ENCODE measurements at places on chromosomes 3 and 15.
A peak's percentile ranks its signal among the peaks of the same experiment; 100 is the strongest.

- no peak for DNase-seq
Observed at GRCh38 chr3:172154768-172155664, 115.6 kb downstream of the FNDC3B start.

DNA sequence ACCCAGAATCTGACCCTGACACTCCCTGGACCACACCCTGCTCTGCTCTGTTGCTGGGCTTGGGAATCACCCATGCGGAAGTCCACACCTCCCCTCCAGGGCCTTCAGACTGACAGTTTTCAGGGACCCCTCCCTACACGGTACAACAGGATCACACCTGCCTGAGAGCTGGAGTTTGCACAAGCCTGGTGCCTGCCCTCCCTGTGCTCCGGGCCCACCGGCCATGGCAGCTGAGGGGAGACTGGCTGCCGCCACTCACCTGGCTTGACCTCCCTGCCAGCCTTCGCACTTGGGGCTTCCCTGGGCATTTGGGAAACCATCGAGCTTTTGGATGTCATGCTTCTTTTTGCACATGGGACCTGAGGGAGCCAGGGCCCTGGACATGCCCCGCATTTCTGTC, 95.9 kb upstream of the ANKRD34C start:
- no peak for DNase-seq

- DNase-seq: no peak
Observed at GRCh38 chr3:28672406-28672805, 323.8 kb upstream of the AZI2 start.

DNA sequence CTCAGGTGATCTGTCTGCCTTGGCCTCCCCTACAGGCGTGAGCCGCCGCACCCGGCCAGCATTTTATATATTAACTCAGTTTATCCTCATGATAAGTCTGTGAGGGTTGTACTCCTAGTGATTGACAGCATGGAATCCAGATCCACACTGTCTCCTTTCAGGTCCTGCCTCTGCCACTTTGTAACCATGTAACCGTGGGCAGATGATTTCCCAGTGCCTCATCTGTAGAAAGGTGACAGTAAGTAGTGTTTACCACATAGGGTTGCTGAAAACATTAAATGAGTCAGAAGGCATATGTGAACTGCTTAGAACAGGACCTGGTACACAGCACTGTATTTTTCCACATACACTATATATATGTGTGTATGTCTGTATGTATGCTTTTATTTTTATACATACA, 2.4 kb downstream of the FYTTD1 start:
- DNase-seq: no peak

DNA sequence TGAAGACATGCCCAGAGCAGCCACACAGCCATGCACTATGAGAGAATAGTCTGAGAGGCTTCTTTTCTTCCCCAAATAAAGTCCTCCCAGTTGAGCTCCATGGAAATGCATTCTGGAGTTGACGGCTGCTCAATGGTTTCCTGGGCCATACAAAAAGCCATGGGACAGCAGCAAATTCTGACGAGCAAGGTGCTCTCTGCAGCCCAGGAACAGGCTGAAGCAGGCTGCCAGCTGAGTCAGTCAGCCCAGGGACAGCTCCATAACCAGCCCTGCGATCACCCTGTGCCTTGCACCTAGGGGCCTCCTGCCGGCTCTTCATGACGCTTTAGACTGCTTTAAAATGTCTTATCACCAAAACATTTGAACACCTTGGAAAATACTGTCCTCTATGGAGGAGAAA, 256.3 kb upstream of the CHRNA7 start:
- no peak for DNase-seq

DNA sequence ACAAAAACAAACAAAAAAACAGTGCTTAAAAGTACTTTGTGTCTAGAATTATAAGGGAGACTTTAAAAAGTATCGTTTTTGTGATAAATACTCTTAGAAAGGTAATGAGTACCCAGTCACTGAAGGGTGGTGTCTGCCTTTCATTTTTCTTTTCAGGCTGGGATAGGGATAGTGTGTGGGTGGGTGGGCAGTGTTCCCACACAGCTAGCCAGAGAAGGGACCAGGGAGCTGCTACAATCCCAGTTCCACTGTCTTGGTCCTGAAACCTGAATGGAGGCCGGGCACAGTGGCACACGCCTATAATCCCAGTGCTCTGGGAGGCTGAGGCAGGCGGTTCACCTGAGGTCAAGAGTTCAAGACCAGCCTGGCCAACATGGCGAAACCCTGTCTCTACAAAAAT, 2.1 kb downstream of the GK5 start:
- DNase-seq: no peak

DNA sequence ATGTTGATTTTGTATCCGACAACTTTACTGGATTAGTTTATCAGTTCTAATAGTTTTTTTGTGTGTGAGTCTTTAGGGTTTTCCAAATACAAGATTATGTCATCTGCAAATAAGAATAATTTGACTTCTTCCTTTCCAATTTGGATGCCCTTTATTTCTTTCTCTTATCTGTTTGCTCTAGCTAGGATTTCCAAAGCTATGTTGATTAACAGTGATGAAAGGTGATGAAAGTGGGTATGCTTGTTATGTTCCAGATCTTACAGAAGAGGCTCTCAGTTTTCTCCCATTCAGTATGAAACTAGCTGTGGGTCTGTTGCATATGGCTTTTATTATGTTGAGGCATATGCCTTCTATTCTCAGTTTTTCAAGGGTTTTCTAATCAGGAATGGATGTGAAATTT, 56.4 kb upstream of the CHRNB4 start:
- no peak for DNase-seq

DNA sequence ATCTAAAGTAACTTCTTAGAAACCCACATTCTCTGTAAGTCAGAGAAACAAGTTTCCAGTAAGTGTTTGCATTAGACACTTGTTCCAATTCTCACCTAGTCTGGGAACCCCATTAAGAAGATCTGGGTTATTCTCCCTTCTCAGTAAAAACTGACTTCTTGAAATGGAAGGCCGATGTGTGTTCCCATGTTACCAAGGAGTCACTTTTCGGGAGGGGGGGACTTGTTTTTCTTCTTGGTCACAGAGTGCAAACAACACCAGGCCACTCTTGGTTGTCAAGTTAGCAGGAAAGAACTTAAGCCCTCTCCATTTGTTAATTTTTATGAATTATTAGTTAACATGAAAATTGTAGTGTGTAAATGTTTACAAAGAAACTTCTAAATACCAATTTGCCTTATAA, 55.6 kb downstream of the ITPR1 start:
- DNase-seq: no peak

GRCh38 chr3:138296639-138297038, 33.0 kb downstream of the NME9 start:
- DNase-seq: no peak

DNA sequence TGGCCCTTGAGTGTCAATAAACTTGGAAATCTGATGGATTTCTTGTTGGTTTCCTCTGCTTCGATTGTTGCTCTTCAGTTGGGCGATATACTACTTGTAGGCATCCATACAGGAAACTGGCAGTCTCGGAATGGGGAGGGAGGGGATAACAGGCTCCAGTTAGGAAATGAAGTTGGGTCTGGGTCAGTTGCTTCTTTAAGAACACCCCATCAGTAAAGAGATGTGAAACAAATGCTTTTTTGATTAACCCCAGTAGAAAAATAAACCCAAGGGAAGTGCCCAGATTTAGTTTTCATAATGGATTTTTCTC, 681 bp downstream of the CHMP2B start:
- DNase-seq: no peak

DNA sequence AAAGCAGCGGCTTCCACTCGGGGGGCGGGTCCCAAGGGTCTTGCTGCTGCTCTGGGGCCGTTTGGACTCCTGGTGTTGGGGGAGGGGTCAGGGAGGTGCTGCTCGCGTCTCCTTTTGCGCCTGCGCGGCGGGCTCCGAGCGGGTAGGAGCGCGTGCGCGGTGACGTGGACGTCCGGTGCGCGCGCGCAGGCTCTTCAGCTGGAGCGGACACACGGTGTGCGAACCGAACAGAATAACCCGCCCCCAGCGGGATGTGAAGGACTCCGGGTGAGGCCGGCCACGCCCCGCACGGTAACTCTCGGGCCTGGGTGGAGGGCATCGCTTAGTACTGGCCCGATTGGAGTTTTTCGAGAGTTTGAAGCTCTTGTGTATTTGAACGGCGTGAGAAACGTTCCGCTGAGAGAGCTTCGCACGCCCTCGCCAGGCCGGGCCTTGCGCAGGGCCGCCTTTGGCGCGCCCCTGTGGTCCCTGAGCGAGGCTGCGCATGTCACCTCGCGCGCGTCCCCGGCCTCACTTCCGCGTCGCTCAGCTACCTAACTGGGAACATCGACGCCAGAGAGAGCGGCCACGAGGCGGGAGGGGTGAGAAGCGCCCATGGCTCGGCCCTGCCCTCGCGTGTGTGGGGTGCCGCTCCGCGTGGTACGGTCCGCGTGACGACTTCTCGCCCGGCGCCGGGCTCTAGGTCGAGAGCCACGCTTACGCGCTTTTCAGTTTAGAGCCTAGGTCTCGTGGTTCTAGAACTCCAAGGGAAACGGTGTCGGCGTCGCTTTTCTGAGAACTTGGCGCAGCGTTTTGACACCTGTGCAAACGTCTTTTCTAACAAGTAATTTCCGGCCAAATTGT, at the start of gene MGA:
MGA (plus strand) TSS at position 171 of the 843 bp plus-strand sequence.
- peak; percentile 73 for DNase-seq

DNA sequence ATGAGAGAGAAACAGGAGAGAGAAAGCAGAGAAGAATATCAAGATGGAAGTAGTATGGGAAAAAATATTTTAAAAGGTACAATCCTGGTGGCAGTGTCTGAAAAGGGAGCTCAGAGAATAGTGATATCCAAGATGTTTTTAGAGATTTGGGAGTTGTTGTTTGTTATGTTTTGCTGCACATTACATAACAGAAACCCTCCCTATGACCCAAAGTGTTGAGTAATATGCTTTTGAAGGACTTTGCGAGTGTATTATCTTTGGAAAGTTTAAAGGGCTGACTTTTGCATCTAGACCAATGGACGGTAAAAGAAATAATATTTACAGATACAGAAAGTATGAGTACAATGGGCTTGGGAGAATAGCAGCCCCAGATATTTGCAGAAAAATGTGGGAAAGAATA, 759.7 kb downstream of the NTRK3 start:
- no peak for DNase-seq

GRCh38 chr15:57589754-57590153, 1.9 kb upstream of the MYZAP start:
- no peak for DNase-seq

DNA sequence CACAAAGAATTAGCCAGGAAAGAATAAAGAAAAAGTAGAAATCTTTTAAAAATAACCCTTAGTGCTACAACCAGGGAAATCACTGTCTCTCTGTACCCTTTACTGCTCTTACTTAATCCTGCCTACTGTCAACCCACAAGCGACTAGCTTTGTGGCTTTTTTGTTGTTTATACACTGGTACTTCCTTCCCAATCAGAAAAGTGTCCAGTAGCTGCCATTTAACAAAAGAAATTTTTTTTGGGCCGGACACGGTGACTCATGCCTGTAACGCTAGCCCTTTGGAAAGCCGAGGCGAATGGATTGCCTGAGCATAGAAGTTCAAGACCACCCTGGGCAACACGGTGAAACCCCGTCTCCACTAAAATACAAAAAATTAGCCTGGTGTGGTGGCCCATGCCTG, 13.8 kb upstream of the FAM219B start:
- DNase-seq: no peak

DNA sequence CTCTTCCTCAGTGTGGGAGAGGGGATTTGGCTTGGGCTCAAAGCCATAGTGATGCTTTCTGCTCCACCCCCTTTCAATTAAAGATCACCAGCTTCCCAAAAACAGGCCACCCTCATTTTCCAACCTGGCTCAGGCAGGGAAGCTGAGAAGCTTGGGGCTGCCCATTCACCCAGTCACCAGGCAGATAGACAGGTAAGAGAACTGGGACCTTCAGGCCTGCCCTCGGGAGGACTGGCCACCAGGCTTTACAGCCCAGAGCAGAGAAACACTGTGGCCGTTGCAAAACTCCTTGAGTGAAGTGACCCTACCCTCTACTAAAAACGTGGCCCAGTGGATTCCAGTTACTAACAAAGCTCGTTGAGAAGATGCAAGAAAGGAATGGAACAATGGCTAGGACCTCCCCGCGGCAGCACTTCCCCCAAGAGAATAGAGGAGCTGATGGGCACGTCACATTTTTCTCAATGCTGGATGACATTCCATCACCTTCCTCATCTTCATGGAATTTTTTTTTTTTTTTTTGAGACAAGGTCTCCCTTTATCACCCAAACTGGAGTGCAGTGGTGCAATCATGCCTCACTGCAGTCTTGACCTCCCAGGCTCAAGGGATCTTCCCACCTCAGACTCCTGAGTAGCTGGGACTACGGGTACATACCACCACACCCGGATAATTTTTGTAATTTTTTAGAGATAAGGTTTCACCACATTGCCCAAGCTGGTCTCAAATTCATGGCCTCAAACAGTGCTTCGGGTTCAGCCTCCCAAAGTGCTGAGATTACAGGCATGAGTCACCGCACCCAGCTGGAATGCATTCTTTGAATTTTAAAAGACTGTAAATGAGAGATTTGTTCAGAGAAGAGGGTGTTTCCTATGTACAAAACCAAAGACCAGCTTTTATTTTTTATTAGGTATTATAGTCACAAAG, 37.9 kb downstream of the LIPC start:
- no peak for DNase-seq

DNA sequence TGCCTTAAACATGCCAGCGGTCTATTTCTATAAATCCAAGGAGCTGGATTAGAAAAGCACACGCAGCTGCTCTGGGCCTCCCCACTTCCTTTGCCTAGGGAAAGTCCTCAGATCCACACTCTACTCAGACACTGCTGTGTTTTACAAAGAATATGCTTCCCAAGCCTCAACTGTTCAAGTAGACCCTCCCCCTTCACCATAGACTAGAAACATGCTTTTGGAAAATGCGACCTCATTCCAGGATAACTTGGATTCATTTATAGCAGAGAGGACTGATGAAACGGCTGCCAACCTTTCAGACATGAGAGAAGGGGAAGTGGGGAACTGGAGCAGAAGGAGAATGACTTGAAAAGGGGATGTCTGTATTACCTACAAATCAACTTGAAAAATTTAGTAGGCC, 64.0 kb downstream of the P3H2 start:
- DNase-seq: no peak

GRCh38 chr3:172582712-172583111, 59.5 kb upstream of the TNFSF10 start:
- DNase-seq: no peak

GRCh38 chr3:132332508-132332907, 15.3 kb downstream of the ACP3 start:
- no peak for DNase-seq

GRCh38 chr15:65916664-65917406, 47.5 kb downstream of the RAB11A start:
- no peak for DNase-seq
